ENCODE measurements at places on chromosomes 12 and 14.

DNA sequence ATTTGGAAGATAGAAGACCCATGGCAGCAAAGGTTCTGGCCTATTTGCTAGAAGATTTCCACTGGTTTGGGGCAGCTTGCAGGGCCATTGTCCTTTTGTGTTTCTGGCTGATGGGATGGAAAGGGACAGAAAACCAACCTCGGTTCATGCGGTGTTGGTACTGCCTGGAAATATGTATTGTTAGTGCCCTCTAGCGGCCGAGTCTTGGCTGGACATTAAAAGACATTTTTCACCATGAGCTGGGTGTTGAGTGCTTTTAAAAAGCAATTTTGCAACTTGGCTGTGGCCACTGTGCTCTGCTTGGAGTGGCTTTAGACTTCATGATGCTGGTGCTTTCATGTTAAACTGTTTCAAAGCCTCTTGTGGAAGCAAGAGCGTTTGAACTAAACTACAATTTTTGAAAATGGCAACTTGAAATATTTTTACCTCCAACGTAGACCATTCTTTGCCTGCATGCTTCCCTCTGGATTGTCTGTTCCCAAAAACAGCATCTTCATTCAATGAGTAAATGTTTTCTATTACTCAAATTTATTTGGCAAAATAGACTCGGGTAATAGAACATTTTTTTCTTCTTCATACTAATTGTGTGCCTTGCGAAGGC, 102.7 kb upstream of the TBX5 start:
- peak; percentile 27 for DNase-seq

DNA sequence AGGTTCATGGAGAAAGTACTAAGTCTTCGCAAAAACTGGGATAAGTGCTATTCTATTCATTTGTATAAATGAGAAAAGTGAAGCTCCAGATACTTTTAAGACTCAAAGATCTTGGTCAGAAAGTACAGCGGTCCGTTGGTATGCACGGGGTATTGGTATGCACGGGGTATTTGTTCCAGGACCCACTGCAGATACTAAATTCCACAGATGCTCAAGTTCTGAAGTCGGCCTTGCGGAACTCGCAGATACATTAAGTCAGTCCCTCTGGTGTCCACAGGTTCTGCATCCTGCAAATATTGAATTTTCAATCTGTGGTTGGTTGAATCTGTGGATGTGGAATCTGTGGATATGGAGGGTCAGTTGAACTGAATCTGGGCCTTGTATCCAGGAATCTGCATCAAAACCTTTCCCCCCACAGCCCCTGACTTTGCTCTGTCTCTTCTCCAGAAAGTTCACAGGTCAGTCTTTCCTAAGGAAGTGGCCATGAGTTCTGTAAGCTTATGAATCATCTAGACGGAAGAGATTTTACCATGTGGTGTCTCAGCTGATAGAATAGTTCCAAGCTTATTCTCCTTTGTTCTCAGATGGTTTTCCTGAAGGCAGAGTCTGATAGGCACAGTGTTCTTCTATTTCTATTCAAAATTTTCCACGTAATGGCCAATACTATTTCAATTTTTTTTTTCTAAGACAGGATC, 274.7 kb downstream of the NEDD1 start:
- DNase-seq: no peak

GRCh38 chr12:110696283-110696682, 7.4 kb upstream of the HVCN1 start:
- DNase-seq: no peak

GRCh38 chr12:6074979-6075585, 49.4 kb downstream of the VWF start:
- no peak for DNase-seq

DNA sequence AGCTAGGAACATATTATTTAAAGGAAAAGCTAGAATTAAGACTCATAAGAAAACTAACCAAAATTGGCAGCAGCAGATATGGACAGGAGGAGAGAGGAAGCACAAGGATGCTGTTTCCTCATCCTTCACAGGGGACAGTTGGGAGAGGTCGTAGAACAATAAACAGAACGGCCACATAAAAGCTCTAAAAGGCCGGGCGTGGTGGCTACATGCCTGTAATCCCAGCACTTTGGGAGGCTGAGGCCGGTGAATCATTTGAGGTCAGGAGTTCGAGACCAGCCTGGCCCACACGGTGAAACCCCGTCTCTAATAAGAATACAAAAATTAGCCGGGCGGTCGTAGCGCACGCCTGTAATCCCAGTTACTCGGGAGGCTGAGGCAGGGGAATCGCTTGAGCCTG, 10.5 kb downstream of the TCL1B start:
- no peak for DNase-seq

GRCh38 chr14:101839236-101839635, 77.7 kb downstream of the PPP2R5C start:
- no peak for DNase-seq

DNA sequence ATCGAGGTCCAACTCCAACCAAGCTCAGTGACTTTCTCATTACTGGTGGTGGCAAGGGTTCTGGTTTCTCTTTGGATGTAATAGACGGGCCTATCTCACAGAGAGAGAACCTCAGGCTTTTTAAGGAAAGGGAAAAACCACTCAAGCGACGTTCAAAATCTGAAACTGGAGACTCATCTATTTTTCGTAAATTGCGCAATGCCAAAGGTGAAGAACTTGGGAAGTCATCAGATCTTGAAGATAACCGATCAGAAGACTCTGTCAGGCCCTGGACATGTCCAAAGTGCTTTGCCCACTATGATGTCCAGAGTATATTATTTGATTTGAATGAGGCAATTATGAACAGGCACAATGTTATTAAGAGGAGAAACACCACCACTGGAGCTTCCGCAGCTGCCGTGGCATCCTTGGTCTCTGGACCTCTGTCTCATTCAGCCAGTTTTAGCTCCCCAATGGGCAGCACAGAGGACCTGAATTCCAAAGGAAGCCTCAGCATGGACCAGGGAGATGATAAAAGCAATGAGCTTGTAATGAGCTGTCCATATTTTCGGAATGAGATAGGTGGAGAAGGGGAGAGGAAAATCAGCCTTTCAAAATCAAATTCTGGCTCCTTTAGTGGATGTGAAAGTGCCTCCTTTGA, 343.5 kb upstream of the RGS6 start:
- no peak for DNase-seq

DNA sequence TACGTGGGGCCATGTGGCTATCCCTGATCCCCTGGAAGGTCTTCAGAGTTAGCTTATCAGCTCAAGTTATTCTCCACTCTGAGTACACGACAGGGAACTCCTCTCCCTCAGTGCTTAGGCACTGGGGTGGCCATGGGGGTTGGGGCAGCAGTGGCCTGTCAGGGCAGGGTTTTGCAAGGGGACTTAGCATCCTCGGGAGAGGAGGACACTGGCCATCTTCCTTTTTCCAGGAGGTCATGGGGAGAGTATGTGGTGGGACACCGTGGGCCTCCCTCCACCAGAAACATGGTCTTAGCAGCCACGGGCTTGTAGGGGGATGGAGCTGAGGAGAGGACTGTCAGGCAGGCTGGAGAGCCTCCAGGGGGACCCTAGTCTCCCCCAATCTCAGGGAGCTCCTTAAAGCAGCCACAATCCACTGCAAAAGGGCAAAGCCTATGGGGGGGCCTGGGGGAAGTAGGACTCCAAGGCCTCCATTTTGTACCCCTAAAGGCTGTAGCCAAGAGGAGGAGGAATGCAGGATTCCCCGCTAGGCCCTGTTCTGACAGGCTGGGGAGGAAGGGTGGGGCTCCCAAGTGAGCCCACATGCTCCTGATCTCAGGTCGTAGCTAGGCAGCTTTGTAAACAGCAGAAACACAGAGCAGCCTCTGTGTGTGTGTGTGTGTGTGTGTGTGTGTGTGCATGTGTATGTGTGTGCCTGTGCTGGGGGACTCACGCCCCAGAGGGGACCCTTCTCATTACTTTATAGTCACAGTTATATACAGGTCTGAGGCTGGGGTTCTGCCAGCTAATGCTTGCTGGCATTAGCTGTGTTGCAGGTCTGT, 36.6 kb downstream of the KRT80 start:
- peak; percentile 18 for DNase-seq

DNA sequence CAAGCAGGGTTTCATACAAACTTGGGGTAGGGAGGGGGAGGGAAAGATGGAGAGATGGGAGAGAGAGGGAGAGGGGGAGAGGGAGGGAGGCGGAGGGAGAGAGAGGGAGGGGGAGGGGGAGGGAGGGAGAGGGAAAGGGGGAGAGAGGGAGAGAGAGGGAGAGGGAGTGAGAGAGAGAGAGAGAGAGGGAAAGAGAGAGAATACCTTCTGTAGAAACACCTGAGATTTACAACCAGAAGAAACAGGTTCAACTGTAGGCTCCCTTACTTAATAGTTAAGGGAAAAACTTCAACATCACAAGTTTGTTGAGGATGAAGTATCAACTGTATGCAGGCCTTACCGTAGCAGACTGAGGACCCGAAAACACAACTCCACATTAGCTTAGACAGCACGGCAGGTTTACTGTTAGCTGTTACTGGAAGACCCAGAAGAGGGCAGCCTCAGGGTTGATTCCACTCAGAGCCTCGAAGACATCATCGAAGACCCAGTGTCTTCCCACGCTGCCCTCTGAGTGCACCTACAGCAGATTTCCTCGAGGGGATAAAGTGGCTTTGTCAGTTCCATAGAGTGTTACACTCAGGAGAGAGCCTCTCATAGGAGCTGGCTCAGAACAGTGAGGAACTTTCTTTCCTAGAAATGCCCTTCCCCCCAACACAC, 72.4 kb downstream of the NT5DC3 start:
- DNase-seq: no peak

GRCh38 chr14:100442498-100443490, 119.7 kb downstream of the SLC25A47 start:
- DNase-seq: no peak

- no peak for DNase-seq
Measured at GRCh38 chr14:29722831-29723230, 204.8 kb downstream of the PRKD1 start.

GRCh38 chr12:43167691-43168090, 384.3 kb downstream of the ADAMTS20 start:
- DNase-seq: no peak

GRCh38 chr14:50997712-50998111, 53.4 kb upstream of the PYGL start:
- no peak for DNase-seq

DNA sequence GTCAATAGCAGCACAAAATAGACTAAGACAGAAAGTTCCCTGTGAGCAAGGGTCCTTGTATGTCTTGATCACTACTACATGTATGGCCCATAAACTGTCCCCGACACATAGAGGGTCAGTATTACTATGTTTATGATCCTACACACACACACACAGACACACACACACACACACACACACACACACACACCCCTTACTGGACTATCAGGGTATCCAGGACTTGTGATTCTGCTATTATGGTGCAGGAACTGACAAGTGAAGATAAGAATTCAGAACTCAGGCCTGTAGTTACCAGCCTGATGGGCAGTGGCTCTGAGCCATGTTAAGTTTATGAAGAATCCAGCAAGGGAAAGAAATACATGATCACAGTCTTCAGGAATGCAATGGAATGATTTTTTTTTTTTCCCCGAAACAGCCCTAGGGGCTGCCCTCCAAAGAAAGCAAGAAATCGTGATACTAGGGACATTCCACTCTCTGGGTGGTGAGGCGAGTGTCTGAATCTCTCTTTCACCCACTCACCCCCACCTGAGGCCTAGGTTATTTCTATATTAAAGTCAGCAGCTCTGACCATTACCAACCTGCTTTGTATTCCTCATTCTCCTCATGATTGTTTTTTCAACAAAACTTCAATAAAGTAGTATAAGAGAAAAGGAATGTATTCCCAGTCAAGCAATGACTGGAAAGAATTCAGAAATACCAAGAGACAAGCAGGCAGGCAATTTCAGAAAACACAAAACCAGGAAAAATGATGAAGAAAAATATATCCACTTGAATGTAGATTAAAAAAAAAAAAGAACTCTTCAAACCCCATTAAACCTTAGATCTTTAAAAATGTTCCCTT, 105.8 kb downstream of the AVPR1A start:
- DNase-seq: no peak

DNA sequence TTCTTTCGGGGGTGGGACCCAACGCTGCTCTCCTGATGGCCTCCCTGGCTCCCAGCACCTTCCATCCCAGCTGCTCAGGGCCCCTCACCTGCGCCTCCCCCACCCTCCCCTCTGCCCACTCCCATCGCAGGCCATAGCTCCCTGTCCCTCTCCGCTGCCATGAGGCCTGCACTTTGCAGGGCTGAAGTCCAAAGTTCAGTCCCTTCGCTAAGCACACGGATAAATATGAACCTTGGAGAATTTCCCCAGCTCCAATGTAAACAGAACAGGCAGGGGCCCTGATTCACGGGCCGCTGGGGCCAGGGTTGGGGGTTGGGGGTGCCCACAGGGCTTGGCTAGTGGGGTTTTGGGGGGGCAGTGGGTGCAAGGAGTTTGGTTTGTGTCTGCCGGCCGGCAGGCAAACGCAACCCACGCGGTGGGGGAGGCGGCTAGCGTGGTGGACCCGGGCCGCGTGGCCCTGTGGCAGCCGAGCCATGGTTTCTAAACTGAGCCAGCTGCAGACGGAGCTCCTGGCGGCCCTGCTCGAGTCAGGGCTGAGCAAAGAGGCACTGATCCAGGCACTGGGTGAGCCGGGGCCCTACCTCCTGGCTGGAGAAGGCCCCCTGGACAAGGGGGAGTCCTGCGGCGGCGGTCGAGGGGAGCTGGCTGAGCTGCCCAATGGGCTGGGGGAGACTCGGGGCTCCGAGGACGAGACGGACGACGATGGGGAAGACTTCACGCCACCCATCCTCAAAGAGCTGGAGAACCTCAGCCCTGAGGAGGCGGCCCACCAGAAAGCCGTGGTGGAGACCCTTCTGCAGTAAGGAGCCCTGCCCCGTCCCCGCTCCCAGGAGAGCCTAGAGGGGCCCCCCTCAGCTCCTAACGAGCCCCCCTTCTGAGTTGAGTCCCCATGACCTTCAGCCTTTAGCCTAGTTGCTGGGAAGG, at the start of gene HNF1A:
Gene HNF1A, plus strand, starts transcription at position 248 of the 924 bp plus-strand sequence. Its CDS starts 226 bp downstream, at position 474.
- DNase-seq: no peak

GRCh38 chr14:69711065-69711464, 55.9 kb upstream of the SRSF5 start:
- no peak for DNase-seq

DNA sequence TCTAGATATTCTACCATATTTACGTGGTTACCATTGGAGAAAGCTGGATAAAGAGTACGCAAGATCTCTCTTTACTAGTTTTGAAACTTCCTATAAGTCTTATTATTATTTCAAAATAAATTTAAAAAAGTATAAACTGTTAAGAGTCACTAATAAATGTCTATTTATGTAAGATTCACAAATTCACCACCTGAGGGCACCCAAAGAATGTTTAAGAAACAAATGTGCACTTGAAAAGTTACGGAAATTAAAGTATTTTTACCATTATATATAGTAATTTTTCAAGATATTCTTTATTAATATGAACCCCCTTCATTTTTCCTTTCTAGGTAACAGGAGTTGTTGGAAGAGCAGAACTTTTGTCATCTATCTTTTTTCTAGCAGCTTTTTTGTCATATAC, 11.9 kb downstream of the TMTC3 start:
- DNase-seq: no peak

DNA sequence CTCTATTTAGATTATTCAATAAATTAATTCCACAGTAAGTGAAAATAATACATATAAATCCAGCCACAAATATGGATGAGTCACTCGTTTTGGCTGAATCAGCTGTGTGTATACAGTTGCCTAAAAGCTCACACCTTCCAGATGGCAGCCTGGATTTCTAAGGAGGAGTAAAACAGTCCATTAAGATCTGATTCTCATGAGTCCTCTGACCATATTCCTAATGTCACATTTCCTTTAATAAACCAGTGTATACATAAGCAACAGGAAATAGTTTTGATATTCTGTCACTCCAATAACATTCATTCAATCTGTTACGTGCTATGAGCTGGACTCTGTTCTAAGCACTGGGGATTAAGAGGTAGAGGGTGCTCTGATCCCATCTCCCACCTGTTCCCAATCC, 21.8 kb downstream of the MDM1 start:
- DNase-seq: no peak
